ENCODE measurements at places on chromosomes 13 and 19.

DNA sequence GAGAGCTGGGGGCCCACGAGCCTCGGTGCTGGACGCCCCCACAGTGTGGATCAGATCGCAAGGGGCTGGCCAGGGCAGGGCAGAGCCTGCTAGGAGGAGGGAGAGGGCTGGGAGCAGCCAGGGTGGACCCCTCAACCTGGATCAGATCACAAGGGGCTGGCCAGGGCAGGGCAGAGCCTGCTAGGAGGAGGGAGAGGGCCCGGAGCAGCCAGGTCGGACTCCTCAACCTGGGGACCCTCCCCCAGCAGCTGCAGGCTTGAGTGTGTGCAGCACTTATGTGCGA lies 126.6 kb downstream of the KDM4B start:
- no peak for DNase-seq

DNA sequence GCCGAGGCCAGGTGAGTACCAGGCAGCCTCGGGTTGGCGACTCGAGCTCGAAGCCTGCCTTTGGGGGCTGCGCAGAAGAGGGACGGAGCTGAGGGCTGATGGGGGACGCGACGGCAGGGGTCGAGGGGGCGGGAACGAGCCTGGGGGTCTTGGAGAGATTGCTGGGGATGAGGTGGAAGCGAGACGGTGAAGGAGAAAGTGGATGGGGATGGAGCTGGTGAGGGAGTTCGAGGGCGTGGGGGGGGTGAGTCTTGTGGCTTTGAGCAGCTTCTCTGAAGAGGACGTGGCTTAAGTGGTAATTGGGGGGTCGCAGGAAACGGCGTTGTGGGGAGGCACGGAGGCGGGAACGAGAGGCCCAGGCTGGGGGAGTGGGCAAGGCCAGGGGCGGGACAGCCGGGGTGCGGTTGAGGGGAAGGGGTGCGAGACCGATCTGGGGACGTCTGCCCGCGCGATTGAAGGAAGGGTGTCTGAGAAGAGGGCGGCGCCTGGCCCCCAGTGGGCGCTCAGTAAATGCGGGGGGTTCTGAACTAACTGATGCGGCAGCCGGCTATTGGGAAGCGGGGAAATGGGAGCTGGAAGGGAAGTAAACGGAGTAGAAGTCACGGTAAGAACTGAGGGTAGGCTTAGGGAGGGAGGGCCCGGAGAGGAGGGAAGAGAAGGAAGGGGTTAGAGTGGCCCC lies 426 bp downstream of the MYO9B start:
- DNase-seq = peak; percentile 26

DNA sequence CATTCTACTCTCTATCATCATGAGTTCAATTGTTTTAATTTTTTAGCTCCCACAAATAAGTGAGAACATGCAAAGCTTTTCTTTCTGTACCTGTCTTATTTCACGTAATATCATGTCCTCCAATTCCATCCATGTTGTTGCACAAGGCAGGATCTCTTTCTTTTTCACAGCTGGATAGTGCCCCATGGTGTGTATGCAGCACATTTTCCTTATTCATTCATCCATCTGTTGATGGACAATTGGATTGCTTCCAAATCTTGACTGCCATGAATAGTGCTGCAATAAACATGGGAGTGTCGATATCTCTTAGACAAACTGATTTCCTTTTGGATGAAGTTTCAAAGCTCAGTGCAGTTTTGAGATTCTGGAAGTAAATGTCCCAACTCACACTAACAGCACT lies 326.9 kb downstream of the FGF9 start:
- DNase-seq = no peak

GRCh38 chr19:35347171-35347929 lies at the start of gene FFAR1:
TSS of gene FFAR1 (plus strand) at chr19:35347902. CDS start at chr19:35351552, 3,650 bp downstream.
- DNase-seq = no peak

DNA sequence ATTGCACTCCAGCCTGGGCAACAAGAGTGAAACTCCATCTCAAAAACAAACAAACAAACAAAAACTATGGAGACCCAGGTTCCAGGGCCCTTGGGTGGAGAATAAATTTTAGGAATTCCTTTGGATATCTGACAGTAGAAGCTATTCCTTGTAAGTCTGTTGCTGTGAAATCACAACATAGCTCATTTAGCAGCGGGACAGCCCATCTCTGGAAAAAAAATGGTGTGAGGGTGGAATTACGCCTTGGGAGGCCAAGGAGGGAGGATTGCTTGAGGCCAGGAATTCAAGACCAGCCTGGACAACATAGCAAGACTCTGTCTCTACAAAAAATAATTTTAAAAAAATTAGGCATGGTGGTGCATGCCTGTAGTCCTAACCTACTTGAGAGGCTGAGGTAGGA lies 15.7 kb downstream of the HMGB1 start:
- DNase-seq = no peak
